ENCODE measurements at places on chromosomes 6 and 20.

DNA sequence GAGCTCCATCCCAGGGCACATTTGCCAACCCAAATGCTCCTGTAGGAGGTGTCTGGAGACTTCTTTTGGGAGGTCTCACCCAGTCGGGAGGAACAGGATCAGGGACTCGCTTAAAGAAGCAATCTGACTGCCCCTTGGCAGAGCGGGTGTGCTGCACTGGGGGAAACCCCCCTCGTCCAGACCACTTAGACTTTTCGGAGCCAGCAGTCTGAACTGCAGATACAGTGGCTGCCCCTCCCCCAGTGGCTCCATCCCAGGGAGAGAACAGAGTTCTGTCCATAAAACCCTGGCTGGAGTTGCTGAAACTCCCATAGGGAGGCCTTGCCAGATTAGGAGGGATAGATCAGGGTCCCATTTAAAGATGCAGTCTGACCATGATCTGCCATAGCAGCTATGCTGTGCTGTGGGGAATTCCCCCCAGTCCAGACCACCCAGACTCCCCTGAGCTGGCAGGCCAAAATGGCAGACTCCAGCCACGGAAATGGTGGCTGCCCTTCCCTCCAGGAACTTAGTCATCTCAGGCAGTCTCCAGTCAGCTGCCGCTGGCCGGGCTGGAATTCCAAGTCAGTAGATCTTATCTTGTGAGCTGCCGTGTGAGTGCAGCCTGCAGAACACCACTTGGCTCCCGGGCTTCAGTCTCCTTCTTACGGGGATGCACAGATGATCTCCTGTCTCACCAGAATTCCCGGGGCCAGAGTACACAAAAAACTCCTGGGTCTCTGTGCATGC is 278.1 kb upstream of the SASH1 start:
- DNase-seq: no peak

- no peak for DNase-seq
Observed at GRCh38 chr6:117483004-117483644, 650 bp downstream of the DCBLD1 start.

DNA sequence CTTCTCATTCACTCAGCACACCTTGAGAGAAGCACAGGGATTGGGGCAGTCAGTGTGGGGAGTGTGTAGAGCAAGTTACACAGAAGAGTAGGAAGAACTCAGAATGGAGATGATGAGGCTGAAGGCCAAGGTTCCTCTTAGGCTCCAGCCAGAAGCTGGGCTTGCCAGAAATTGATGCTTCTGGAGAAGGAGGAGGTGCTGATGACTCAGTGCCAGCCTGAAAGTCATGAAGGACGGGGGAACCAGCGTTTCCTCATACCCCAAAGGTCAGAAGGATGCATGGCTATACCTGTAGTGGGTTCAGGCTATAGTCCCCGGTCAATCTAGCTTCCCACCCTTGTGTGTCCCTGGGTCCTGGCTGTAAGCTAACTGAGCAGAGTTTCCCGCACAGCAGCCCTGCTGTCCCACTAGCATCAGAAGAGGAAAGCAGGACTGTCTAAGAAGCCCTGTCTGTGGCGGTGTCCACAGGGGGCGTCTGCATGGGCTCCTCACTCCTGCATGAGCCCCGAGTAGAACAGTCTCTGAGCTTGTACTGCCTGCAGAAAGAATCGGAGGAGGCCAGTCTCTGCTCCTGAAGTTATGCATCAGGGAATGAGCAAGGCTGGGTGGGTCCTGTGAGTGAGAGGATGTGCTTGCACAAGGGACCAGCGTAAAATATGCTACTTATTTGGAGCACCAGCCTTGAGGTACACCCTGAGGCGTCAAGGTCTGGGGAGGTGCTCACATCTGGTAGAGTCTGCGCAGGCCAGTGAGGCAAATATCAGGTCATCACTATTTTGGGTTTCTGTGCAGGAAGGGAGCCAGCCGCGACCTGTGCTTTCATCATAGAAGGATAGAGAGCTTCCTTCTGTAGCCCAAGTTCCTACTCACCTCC is 148.5 kb downstream of the MRPL14 start:
- peak; percentile 21 for DNase-seq

GRCh38 chr6:136923116-136923953 is 1.2 kb downstream of the SLC35D3 start:
- DNase-seq: no peak

- no peak for DNase-seq
Observed at GRCh38 chr20:289693-290083, 862 bp downstream of the C20orf96 start.

DNA sequence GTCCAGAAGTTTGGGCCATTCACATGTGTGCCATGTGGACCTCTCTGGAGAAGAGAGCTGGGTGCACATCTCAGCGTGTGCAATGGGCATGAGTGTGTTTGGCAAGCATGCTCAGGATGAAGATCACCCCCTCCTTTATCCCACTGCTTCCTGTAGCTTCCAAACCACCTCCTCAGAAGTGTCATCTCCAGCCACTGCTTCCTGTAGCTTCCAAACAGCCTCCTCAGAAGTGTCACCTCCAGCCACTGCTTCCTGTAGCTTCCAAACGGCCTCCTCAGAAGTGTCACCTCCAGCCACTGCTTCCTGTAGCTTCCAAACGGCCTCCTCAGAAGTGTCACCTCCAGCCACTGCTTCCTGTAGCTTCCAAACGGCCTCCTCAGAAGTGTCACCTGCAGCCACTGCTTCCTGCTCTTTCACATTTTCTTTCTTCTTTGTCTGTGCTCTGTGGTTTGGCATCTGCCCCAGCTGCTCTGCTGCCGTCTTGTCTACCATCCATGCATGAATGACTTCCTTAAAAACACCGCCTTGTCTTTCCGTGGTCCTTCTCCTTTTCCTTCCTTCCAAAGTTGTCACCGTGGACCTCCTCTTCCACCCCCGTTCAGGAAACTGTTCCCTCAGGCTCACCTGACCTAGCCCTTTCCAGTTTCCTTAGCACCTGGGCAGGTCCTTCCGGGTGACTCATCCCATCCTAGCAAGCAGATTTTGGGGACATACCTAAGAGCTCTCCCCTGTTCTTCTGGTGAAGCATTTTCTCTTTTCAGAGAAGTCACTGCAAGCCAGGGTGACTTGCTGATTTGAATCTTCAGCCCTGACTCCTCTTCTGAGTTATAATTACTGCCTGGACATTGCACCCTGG is 43.5 kb upstream of the TIAM2 start:
- DNase-seq: no peak

DNA sequence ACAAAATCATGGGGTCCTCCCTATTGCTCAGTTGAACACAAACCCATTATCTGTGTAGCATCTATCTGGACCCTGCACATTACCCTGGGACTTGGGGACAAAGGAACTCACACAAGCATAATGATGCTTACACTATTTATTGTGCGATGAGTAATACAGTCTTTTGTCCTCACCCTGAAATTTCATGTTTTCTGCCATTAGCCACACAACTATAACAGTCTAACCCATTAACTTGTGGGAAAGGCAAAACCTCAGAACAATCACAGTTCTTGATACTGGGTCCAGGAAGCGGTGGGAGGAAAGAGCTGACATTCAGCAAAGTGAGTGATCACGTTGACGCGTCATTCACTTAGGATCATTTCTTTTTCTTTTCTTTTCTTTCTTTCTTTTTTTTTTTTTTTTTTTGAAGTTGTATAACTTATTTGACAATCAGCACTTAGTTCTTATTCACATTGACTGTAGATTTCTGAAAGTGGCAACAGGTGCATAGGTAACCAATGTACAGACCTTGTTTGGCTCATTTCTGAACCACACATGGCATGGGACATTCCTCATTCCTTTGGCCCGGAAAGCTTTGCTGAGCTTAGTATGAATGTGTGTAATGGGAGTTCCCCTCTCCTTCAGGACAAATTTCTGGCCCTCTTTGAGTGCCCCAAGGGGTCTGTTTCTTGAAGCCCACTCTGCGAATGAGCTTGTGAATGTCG is 94.8 kb upstream of the CNKSR3 start:
- DNase-seq: no peak

- DNase-seq: no peak
Observed at GRCh38 chr20:33654680-33655161, 7.4 kb upstream of the C20orf144 start.

DNA sequence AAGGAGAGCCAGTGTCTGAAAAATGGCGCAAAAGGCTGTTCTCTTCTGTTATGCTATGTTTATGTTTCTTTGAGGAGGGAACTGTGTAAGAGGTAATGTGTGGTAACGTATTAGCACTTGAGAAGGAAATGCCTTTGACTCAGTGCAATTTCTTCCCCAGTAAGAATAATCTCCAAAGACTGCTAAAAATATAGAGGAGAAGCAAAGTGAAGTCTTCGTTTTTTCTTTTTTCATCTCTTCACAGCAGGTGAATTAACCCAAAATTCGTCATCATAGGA is 47.1 kb upstream of the IFNGR1 start:
- no peak for DNase-seq

- DNase-seq: no peak
Observed at GRCh38 chr6:38269461-38270172, 370.1 kb downstream of the BTBD9 start.

DNA sequence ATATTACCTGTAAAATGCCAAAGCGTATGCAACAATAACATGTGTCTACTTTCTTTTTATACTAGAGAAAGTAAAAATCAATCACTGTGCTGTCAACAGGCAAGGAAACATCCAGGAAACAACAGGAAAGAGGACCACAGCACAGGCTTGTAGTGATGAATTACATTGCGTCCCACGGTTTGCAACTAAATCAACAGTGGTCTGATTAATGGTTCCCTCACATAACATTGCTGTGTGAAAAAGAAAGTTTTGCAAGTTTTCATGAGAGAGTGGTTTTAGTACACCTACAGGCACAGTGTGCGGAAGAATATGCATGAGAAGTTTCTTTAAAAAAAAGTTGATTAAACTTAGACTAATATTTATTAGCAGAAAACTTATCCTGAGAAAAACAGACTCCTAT is 329.5 kb upstream of the HSF2 start:
- no peak for DNase-seq

GRCh38 chr6:2042956-2043648 is 202.3 kb downstream of the GMDS start:
- no peak for DNase-seq

DNA sequence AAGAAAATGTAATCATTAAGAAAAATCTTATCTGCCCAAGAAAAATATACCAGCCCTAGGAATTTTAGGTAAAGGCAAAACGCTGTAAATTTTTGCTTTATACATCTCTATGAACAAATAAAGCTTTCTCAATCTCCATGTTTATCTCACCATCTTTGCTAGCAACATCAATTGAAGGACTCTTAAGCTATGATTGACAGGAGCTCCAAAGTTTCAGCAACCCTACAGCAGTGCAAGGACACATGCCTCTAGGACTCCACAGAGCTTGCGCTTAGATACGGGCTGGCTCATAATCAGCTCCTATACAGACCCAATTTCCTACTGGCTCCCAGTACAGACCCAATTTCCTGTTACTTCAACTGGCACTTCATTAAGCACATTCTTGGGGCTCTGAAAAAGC is 4.3 kb downstream of the NANP start:
- DNase-seq: no peak

- DNase-seq: no peak
Observed at GRCh38 chr6:118881440-118882313, 12.3 kb upstream of the ASF1A start.

- no peak for DNase-seq
Observed at GRCh38 chr6:3535033-3535775, 78.4 kb upstream of the SLC22A23 start.

DNA sequence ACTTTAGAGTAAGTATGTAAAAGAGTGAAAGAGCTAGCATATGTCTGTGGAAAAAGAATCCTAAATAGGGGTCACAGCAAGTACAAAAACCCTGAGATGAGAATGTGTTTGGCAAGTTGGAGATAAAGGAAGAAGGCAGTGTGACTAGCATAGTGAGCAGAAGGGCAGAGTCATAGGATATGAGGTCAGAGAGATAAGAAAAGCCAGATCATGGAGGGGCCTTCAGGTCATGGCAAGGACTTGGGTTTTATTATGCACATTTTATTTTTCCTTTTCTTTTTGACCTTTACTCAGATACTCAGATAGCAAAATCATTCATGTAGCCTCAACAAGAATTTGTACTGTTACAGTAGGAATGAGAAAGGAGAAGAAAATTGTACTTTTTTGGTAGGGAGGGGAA is 138.0 kb downstream of the GJA1 start:
- DNase-seq: no peak

- no peak for DNase-seq
Observed at GRCh38 chr6:155078331-155078745, 83.2 kb downstream of the TIAM2 start.

GRCh38 chr6:145047891-145048290 is 687.4 kb downstream of the EPM2A start:
- no peak for DNase-seq

GRCh38 chr6:14622909-14623505 is 505.4 kb downstream of the CD83 start:
- no peak for DNase-seq

DNA sequence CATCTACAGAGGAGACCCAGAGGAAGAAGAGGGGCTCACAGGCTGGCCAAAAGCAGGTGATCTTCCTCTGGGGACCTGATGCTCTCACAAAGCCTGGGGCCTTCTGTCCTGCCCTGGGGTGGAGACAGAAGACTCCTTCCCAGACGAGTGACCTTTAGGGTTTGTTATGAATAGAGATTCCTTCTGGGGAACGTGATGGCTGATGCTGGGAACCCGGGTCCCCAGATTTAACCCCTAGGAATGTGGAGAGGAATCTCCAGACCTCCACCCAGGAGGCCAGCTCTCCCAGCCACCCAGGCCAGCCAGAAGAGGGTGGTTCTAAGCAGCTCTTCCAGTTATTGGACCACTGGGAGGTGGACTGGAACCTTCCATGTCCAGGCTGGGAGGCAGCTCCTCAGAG is 16.8 kb upstream of the CCN5 start:
- DNase-seq: no peak

DNA sequence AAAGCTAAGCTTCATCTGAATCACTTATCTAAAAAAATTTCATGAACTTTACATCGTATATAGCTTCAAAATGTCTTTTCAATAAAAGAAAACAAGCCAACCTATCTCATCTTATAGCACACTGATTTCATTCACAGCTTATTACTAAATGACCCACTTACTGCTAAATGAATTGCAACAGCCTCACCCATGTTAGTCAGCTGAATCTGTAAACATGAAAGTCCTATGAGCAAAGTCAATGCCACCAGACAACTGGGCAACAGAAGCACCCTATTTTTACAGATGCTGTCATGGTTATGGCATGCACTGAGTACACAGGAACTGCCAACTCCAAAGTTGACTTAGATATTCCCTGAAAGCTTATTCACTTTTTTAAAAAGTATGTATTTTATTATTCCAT is 41.2 kb upstream of the DST start:
- no peak for DNase-seq

Measured in omental fat pad (tissue), 4 donors.